ENCODE measurements at places on chromosomes 16 and 17.

DNA sequence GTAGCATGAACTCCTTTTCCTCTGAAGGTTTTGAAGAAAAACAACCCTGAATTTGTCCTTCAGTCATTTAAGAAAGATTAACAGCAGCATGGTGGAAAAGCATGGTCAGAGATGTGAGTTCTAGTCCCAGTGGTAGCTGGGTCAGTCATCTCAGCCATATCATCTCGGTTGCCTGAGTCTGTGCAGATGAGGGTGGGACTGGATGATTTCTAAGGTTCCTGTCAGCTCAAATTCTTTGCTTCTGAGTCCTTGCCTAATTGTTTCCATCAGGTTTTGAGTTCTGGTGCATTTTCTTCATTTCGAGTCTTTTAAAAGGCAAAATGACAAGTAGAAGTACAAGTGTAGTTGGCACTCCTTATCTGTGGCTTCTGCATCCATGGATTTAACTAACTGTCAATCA is 63.9 kb downstream of the TNRC6C start:
- no peak for DNase-seq

DNA sequence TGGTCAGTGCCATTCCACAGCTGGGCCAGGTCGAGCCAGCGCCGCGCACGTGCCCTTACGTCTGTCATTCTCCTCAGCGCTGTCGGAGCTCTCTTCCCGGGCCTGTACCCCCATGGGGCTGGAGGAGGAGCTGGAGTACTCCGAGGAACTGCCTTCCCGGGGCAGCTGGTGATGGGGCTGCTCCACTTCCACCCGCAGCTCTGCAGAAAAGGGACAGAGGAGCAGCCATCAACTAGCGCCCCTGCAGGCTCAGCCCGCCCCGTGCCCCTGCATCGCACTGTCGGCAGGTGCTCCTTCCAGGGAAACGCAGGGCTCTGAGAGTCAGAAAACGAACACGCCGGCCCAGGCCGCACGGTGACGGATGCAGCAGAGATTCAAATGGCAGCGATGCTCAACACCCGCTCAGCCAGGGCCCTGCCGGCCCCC is 20.9 kb downstream of the MAP1LC3B start:
- DNase-seq: no peak

GRCh38 chr17:32882029-32882428 is 5.1 kb upstream of the MYO1D start:
- no peak for DNase-seq

DNA sequence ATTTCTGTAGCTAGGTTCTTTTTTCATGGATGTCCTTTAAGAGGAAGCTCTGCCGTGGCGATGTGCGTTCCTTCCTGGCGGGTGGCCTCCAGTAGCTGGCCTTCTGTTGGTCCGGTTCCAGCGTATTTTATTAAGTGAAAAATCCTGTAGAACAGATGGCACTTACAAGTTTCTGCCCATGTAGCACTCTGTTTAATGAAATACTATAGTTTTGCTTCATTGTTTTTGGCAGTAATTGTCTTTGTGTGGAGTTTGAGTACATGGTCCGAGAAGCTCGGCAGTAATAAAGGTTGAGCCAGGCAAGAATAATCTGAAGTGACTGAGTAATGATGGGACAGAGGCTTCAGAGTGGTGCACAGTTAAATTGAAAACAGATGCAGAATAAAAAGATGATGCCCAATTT is 20.4 kb downstream of the USP10 start:
- no peak for DNase-seq

DNA sequence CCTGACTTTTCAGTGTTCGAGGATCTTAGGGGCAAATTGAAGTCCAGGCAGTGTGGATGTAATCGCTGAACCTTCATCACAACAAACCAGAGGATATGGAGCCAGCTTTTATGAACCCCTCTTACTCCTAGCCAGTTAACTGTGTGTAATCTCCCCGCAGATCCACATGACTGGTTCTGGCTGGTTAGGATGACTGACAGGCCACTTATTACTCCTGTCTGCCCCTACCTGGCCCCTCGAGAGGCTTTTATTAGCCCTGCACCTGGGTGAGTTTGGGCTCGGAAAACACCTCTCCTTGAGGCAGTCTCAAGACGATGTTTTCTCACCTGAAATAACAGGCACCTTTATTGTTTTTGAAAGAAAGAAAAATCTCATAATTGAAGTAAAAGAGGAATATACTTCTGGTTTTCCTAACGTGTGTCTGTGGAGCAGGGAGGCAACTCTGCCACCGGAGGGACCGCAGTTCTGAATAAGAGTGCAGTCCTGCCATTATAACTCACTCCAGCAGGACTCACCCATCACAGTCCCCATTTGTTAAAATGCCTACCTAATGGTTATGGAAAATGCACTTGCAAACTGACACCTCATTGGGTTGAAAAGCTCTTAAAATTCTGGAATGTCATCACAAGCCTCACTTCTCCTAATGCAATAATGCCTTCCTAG is 291.9 kb upstream of the N4BP1 start:
- DNase-seq: no peak

DNA sequence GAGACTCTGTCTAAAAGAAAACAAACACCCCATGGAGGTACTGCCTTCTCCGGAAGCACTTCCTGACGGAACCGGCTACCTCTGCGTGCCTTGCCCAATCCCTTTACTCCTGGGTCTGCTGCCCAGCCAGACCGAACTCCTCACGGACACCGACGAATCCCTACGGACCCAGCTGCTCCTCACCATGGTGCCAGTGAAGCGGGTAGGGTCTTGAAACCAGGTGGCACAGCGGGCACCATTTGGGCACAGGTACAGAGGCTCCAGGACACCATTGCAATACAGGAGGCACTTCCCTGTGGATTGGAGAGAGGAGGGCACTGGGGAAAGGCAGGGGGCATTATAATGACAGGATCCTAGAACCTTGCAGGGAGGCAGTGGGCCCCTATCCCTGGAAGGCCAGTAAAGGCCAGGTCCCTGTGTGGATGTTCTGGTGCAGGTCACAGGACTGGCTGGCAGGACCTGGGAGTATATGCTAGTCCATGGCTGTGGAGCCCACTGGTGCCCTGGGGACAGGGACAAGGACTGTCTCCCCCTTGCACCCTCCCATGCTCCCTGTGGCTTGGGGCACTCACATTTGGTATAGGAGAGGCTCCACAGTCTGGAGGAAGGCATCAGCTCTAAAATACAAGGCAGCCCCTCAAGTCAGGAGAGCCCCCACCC is 2.3 kb downstream of the SLC25A39 start:
- no peak for DNase-seq

- DNase-seq: peak; percentile 63
Measured at GRCh38 chr17:82236142-82236971, 7.5 kb downstream of the SLC16A3 start.

DNA sequence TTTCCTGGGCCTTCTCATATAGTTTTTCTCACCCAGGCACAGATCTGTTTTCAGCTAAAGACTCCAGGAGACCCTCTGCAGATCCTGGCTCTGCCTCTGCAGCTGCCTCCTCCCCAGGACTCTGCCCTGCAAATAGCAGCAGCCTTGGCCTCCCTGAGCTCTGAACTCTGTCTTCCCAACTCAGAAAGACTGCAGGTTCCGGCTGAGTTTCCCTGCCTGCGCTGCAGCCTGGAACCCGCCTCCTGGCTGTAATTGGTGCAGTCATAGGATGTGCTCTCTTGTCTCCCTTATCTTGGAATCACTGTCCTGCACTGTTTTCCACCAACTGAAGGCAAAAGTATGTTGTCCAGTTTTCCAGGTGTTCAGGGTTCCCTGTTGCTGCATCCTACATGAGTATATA is 14.3 kb upstream of the DNASE1 start:
- DNase-seq: no peak

DNA sequence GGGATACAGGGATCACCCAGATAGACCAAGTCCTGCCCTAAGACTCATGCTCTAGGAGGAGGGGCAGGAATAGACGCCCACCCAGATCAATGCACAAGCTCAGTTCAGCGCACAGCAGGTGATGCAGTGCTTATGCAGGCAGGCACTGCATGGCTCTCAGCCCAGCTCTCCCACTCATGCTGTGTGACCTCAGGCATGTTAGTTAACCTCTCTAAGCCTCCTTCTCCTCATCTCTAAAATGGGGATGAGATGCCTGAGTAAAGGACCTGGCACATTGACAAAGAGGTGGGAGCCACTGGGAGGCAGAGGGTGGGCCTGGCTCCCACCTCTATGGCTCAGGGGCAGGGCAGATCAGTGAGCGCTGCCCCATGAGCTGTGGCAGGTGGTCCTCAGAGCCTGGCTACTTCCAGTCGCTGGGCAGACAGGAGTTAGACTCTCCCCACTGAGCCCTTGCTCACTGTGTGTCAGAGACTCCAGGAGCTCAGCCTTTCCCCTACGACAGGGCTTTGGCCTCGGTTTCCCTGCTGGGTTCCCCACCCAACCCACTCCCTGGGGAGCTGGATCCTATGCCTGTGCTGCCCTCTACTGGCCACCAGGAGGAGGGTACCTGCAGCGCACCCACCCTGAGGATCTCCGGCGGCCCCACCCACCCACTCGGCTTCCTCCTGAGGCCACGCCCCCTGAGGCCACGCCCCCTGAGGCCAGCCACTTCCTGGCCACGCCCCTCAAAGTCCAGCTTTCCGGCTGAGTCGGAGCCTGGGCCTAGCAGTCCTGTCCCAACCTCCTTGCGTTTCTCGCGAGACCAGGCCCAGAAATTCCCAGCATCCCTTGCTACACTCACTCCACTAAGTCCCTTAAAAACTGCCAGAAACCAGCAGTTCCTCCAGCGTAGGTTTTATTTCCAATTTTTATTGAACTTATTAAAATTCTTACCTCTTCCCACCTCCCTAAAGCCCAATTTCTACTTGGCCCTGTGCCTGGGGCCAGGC is 196.1 kb downstream of the GSG1L start:
- peak; percentile 30 for DNase-seq

- DNase-seq: no peak
Measured at GRCh38 chr16:66266436-66267291, 99.8 kb upstream of the CDH5 start.

GRCh38 chr17:31558748-31559583 is 167.5 kb downstream of the RAB11FIP4 start:
- peak; percentile 14 for DNase-seq

DNA sequence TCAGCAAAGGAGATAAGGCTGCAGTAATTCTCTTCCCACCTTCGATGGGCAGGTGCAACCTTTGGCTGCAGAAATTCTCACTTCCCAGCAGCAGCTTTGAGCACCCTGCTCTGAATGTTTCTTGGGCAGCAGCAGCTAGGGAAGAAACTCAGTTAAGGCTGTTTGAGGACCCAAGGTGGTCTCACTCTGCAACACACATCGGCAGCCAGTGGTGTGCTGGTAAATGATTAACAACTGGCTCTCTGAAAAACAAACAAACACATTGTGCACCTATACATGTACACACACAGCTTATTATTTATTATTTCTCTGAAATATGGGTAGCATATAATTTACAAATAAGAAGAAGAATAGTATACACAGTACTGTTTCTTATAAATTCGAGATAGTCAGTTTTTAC is 685.8 kb downstream of the WWOX start:
- no peak for DNase-seq

Data from T-helper 17 cell (primary cell).